Right renal cortex interstitium (tissue), 3 donors: ENCODE measurements at places on chromosomes 1 and 21. TPM values are rescaled to one million over a fixed set of nuclear protein-coding genes. Genes with fewer than 3 reads are reported as not detected.

- no peak for DNase-seq
These were observed 29.1 kb downstream of the SKI start for GRCh38 chr1:2257245-2257627.

GRCh38 chr1:187721216-187721615 is 892.5 kb downstream of the PLA2G4A start:
- DNase-seq, result no peak

GRCh38 chr1:221881805-221882581 is 140.1 kb upstream of the DUSP10 start:
- DNase-seq, result no peak

DNA sequence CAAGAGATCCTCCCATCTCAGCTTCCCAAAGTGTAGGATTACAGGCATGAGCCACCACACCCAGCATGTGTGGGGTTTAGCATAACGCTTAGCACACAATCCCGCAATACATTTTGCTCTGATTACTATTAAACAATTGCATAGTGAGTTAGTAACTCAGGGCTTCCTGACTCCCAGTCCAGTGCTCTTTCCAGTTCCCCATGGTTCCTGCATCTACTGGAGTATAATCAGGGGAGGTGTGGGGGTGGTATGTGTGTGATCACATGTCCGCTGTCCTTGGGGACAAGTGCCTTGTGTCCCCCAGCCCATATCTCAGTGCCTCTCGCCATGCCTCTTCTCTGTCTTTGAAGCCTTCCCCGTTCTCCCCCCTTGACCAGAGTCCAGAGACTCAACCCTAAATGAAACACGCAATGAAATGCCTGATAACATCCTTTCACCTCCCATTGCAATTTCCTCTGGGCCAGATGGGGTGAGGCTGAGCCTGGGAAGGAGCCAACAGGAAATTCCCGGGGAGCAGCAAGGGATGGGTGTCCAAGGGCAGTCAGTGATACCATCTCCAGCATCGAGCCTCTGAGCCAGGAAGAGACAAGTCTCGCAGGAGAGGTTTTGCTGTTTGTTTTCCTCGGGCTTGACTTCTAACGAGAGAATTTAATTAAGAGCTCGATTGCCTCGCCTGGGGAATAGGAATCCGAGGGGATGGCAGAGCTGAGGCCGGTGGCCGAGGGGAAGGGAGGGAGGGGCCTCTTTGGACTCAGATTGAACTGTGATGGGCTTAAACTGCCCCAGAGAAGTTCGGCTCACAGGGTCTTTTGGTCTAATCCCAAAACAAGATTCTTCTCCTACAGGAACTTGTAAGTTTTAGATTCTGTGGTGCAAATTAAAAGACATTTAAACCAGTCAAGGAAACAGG is 7.7 kb upstream of the HTR1D start:
- DNase-seq, result no peak

DNA sequence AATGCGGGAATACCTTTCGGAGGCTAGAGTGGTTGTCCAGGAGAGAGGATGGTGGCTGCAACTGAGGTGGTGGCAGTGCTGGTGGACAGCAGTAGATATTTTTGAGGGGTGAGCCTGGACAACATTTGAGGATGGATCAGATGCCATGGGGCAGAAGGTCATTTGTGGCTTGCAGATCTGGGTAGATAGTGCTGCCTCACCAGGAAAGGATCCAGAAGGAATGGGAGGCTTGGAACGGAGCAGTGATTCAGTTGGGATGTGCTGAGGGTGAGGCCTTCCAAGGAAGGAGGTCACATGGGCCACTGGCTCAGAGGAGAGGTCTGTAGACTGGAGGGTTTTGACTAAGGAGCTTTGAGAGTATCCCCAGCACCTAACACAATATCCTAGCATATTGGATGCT is 110.8 kb upstream of the KAZN start:
- DNase-seq, result no peak

- no peak for DNase-seq
These were observed 63.6 kb upstream of the KIF26B start for GRCh38 chr1:245091171-245091621.

DNA sequence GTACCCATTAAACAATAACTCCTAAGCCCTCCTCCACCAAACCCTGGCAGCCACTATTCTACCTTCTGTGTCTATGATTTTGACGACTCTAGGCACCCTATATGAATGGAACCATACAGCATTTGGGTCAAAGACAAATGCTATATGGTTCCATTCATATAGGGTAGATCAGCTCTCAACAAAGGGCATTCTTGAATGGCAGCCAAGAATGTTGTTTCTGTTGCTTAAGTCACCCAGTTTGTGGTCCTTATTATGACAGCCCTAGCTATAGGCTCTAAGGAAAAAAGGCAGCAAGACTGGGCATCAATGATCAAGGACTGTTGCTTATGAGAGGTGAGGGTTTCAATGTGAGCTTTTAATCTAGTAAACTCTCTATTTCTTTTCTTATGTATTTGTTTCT is 4.7 kb upstream of the SLC5A9 start:
- DNase-seq, result no peak

DNA sequence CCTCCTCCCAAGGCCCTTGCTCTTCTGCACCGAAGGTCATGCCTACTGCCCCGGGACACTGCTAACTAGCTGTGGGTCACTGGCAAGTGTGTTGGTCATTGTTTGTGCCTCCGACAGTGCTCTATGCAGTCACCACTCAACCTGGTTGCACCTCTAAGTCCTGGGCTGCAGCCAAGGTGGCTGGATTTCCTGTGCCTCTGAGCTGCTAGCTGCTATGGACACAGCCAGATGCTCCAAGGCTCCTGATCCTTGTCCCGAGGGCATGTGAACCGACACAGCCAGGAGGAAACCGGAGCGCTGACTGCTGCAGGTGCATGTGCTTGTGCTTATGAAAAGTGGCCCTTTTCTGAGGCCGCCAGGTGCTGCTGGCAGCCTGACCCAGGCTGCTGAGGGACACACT is 14.7 kb upstream of the SPOCD1 start:
- no peak for DNase-seq

DNA sequence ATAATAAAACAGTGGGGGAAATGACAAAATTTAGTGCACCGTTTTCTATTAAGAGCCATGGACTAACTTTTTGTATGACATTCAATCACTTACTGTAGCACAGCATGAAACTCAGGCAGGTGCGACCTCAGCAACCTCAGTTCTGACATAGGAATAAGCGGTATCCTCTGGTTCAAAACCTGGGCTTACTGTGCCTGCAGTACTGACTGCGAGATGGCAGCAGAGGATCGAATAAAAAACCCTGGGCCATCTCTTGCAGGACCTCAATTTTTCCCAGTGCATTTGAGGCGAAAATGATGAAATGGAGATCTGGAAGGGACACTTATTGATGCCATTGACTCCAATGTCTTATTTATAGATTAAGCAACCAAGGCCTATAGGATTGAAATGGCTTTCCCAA is 214.7 kb downstream of the ADGRL2 start:
- DNase-seq, result no peak

DNA sequence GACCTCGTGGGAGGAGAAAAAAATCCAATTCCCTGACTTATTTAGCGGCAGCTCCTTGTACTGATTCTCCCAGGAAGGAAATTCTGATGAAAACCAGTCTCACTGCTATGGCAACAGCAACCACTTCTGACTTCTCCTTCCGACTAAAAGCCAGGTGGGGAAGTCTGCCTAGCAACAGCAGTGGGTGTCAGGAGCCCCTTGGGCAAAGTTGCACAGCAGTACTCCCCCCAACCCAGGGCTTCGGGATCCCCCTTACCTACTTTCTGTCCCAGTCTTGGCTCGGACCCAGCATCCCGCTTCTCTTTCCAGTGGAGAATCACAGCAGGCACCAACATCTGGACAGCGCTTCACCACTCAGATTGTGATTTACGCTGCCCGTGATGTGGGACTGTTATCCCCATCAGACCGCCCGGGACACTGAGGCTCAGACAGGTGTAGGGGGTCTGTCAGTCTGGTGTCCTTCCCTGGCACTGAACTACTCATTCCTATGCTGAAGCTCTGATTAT is 24.6 kb downstream of the NKAIN1 start:
- DNase-seq, result no peak

DNA sequence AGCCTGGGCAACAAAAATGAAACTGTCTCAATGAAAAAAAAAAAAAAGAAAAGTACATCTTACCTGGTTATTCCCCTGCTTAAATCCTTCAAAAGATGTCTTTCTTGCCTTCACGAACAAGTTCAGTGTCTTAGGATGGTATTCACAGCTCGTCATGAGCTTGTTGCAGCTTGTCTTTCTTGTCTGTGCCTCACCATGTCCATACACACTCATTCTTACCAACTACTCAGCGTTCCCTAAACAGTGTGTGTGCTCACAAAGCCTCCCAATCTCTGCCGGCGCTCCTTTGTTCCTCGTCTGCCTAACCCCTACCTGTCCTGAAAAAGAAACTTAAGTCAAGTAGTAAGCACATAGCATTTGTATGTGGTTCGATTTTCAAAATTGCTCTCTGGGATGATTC is 31.1 kb downstream of the UBE4B start:
- no peak for DNase-seq

GRCh38 chr1:203215573-203215972 is 13.9 kb downstream of the CHIT1 start:
- DNase-seq, result no peak

GRCh38 chr1:9612162-9612845 is 23.6 kb downstream of the TMEM201 start:
- DNase-seq, result no peak

DNA sequence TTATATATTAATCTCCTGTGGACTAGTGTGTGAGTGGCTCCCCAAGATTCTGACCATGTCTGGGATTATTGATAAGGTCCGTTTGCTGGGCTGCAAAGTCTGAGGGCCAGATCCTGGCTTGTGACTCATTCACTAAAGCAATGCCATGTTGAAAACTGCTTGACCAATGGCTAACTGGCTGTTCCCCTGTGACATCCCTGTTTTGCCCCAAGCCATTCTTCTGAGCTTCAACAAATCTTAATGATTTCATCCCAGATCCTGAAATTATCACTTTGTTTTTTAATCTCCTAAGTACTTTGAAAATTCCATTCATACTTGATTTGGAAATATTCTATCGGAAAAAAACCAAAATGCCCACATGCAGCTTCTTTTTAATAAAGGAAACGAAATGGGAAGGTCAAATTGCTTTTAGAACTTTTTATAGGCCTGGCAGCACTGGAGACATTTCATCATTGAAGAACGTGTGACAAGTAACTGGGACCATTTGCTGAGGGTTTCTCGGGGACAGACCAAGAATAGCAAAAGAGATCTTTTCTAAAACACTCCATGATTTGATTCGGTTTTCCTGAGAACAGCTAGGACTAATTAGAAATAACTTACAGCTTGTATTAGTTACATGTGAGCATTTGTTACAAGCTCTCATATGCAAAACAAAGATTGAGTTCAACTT is 121.3 kb downstream of the TGFB2 start:
- DNase-seq, result no peak

GRCh38 chr21:14957836-14958235 is 107.0 kb downstream of the NRIP1 start:
- DNase-seq, result no peak

POTED gene
- polyA plus RNA-seq, result not detected

S100A7 gene
- 0.97 TPM for polyA plus RNA-seq

EPHX1 gene
- polyA plus RNA-seq, result 54.6 TPM

SH2D1B gene
- 0.17 TPM for polyA plus RNA-seq
